ENCODE measurements at places on chromosomes 5 and 9.

DNA sequence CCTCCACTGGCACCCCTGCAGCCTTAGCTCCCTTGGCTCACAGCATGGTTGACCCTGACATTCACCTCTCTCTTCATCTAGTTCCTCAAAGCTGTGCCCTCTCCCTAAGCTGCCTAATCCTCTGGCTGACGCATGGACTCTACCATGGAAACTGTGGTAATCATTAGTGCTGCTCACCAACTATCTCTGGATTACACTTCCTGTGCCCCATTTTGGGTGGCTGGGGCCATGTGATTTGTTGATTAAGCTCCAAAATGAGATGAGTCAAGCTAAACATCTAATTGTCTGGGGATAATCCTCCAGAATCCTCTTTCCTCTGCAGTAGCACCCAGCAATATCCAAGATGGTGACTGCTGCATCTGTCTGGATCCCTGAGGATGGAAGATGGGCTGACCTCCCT lies 264.4 kb downstream of the SH3GL2 start:
- no peak for DNase-seq

- DNase-seq: no peak
Measured at GRCh38 chr9:31535651-31536050, 848.8 kb upstream of the ACO1 start.

- DNase-seq: no peak
Measured at GRCh38 chr5:149240354-149240998, 31.2 kb upstream of the AFAP1L1 start.

GRCh38 chr5:159602434-159602833 lies 272.1 kb upstream of the IL12B start:
- DNase-seq: no peak

- DNase-seq: no peak
Measured at GRCh38 chr9:135501261-135502167, 1.0 kb downstream of the MRPS2 start.

DNA sequence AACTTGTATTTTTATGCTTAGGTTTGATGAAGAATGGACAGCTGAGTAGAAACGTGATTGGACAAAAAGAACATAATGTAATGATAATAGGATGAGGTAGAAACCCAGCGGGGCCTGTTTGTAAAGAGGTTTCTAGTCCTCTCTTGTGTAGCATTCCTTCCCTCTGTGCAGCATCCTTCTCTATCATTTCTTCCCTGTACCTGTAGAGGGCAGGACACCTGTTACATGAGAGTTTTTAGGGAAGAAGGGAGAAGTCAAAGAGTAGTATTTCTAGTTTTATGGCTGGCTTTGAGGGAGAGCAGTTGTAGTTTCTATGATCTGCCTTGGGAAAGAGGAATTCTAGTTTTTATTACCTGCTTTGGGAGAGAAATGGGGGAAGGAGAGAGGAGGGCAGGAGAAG lies 162.1 kb upstream of the FST start:
- DNase-seq: no peak
